Stimulated activated memory B cell treated with anti-CD40 and anti-IgM and Interleukin-4, amounts not matched to agents 10 μg/mL and 1 μg/mL and 100 μg/mL, for 72 hours (primary cell): ENCODE measurements at places on chromosomes 1 and 21.
A peak's percentile ranks its signal among the peaks of the same experiment; 100 is the strongest.

GRCh38 chr1:170758992-170759391 lies 95.1 kb downstream of the PRRX1 start:
- no peak for ATAC-seq

DNA sequence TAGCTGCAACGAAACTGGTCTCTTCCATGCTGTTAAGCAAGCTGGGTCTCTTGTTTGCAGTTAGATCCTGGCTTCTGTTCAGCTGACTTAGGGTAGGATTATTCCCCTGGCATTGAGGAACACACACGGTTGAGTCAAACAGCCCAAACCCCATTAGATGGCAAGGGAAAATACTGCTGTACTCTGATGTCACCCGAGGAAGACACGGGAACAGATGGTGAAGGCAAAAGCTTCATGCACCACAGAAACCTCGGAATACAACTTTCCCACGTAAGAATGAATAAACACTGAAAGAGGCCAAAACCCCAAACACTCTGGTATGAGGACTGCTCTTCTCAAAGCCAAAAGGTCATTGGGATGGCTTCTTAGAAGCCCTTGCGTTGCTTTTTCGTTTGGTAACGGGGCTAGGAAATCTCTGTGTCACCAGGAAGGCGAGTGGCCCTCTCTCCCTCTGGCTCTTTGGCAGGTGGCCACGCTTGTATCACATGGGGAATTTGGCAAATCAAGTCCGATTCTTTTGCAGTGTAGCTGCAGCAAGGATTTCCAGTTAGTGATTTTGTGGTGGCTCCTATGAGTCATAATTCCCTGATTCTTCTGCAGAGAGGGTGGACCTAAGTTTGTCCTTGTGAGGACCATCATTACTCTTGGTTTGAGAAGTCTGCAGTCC lies 16.7 kb upstream of the LYST start:
- peak; percentile 53 for ATAC-seq

DNA sequence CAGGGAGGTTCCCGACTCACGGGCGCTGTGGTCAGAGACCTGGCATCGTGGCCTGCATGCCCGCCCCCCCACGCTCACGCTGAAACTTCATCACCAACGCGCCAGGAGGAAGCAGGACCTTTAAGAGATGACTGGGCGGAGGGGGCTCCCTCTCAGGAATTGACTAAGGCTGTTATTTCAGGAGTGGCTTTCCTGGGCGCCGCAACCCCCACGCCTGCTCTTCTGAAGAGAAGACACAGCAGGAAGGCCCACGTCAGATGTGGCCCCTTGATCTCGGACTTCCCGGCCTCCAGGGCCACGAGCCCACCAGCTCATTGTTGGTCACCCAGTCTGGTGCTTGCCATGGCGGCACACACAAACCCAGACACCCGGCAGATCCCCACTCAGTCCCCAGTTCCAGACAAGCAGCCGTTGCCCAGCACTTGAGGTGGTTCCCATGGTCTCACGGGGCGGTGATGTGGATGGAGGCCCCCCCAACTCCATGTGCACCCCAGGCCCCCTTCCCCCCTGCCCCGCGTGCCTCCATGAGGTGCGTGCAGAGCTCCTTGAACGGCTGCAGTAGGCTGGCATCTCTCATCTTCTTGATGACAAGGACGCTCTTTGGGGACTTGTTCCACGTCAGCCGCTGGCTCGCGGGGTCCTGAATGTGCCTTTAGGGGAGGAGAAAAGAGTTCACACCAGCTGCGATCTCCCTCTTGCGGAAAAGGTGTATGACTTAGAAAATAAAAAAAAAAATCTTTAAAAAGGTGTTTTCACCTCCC lies 21.4 kb downstream of the NADK start:
- no peak for ATAC-seq

- no peak for ATAC-seq
These were observed 110.3 kb downstream of the PTPN14 start for GRCh38 chr1:214441119-214441518.

DNA sequence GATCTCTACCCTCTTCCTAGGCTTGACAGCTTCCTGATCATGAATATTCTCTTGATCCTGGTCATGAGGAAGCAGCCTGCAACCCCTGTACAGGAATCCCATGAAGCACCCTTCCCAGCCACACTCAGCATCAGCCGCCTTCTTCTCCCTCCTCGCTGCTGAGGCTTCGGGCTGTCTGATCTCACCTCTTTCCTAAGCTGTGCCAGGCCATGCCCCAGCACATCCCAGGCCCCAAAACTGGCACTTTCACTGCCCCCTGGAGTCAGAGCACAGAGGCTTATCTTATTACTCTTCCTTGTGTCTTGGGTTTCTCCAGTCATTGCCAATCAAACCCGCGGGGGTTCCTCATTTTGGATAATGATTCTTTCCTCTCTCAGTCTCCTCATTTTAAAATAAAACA lies 259.5 kb downstream of the RGS7 start:
- ATAC-seq, result no peak

DNA sequence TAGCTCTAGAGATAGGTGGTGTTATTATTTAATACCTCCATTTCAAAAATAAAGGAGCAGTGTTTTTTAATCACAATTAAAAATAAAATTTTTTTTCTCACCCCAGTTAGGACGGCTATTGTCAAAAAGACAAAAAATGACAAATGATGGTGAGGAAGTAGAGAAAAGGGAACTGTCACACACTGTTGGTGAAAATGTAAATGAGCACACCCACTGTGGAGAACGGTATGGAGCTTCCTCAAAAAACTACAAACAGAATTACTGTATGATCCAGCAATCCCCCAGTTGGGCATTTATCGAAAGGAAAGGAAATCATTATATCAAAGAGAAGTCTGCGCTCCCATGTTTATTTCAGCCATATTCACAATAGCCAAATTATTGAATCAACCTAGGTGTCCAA lies 148.7 kb upstream of the NR5A2 start:
- peak; percentile 47 for ATAC-seq

- no peak for ATAC-seq
These were observed 36.7 kb downstream of the FAM163A start for GRCh38 chr1:179779645-179780272.

GRCh38 chr1:61434276-61434675 lies 290.7 kb downstream of the TM2D1 start:
- ATAC-seq, result no peak

GRCh38 chr1:237786066-237786719 lies 104.5 kb downstream of the ZP4 start:
- no peak for ATAC-seq

DNA sequence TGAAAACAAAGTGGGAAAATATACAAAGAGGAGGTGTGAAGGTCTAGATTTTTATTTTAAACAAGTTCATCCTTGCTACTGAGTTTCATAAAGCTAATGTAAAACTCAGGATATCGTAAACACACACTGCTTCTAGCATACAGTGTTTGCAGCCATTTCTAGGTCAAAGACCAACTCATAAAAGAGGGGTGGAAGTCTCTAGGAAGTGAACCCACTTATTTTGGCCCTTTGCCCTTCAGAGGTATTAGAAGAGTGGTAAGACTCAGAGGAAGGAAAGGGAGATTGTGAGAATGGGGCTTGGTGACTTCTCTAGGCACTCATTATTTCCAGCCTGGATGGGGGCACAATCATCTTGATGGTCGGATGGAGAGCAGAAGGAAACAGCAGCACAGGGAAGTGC lies 91.2 kb downstream of the TNFSF18 start:
- ATAC-seq, result no peak

- no peak for ATAC-seq
These were observed 26.5 kb downstream of the TMCO1 start for GRCh38 chr1:165742194-165742593.

DNA sequence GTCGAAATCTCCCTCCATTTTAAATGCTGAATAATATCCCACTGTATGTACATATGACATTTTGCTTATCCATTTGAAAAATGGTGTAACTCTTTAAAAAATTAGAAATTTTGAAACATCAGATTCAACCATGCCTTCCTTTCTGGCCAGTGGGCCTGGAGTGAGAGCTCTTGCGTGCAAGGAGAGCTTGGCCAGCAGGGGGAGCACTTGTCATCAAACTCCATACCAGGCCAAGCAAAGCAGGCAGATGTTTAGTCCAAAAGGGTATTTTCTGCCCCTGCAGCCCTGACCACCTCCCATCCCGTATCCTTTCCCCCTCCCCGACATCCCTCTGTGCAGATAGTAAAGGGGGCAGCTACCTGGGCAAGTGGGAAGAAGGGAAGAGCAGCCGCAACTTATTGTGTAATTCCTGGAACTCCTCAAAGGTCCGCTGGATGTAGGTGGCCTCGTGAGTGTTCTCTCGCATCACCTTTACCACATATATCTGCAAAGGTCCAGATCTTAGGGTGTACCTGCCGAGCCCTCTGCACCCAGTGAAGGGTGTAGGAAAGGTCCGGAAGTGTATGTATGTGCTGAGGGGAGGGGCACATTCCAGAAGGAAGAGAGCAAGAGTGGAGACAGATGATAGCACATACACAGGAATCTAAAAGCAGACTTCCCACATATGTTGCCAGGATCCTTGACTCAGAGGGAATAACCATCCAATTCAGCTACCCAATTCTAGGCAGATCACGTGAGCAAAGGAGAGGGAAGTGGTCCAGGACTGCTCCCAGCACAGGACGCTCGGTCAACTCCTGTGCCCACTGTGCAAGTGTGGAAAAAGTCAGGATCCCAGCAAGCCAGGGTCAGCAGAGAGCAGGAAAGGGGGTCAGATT lies 19.9 kb upstream of the PPP1R15B start:
- ATAC-seq, result peak; percentile 81

- no peak for ATAC-seq
These were observed 18.8 kb downstream of the PKNOX1 start for GRCh38 chr21:42993051-42993712.

GRCh38 chr1:20698195-20698910 lies 19.5 kb downstream of the KIF17 start:
- ATAC-seq, result no peak

DNA sequence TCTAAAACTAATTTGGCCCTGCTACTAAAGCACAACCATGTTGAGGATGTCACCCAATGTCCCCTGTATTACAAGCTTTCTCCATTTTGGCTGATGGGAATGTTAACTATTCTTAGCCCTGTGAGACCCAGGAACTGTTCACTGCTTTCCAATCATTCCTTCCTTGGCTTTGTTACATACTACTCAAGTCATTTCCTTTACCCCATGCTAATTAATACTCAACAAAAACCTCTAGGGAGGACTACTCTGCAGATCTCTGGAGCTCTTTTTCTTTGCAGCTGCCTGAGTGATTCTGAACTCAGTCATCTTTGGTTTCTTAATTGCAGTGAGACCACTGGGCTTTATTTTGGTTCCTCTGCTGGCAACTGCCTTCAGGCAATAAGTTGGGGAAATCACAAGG lies 23.3 kb upstream of the RPE65 start:
- no peak for ATAC-seq

- ATAC-seq, result no peak
These were observed 471.7 kb upstream of the VAMP3 start for GRCh38 chr1:7299329-7299799.

GRCh38 chr1:156155756-156156510 lies 2.5 kb downstream of the SEMA4A start:
- ATAC-seq, result no peak

DNA sequence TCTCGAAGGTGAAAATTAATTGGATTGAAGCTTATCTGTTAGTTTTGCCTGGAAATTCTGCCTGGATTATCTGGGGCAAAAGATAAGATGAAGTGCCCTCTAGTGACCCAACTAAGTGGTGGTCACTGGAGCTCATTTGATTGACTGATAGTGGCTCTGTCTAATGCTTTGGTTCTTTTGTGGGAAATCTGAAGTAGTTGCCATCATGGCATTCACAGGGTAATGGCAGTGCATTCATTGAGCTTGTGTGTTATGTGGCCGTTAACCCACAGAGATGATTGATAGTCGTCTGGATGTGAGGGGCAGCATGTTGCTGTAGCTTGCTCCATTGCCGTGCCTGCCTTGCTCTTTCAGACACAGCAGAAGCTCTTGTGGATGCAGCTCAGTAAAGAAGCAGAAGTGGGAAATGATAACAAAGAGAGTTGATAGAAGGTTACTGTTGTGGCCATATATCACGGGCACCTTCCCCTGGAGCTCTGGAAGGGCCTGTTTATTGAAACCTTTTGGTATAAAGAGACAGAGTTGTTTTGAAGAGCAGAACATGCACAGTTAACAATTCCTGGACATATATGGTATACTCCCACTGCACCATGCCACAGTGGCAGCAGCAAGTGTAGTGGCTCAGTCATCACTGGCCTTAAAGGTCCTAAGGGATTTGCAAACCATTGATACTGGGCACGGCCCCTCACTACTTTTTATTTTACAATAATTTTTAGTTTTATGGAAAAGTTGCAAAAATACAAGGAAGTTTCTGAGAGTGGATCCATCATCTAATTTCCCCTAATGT lies 42.0 kb downstream of the CXADR start:
- peak; percentile 6 for ATAC-seq
